ENCODE measurements at places on chromosomes 2 and 18. TPM values are rescaled to one million over a fixed set of nuclear protein-coding genes. Genes with fewer than 3 reads are reported as not detected.

The ALPP gene
- not detected for total RNA-seq

The DOK6 gene
- total RNA-seq: 1.6 TPM

The TMEM163 gene
- 15.5 TPM for total RNA-seq

The PRPF40A gene
- total RNA-seq: 90.8 TPM

The GAREM2 gene
- total RNA-seq: 1.7 TPM

The SLC16A14 gene
- 9.5 TPM for total RNA-seq

The UPP2 gene
- total RNA-seq: 0.18 TPM

The CNDP1 gene
- not detected for total RNA-seq

The POTEJ gene
- total RNA-seq: not detected

The ORMDL1 gene
- total RNA-seq: 39.9 TPM

The ARHGAP15 gene
- 4.8 TPM for total RNA-seq

The TUBA4B gene
- total RNA-seq: not detected

The DYSF gene
- 19.4 TPM for total RNA-seq

The ZNF516 gene
- total RNA-seq: 34.2 TPM

The XIRP2 gene
- not detected for total RNA-seq

The AQP12A gene
- not detected for total RNA-seq

The PTPN18 gene
- total RNA-seq: 34.3 TPM

The RBKS gene
- 25.9 TPM for total RNA-seq

The PDE1A gene
- total RNA-seq: 11.3 TPM

The CFAP65 gene
- total RNA-seq: not detected

The CENPA gene
- total RNA-seq: 1.3 TPM

The NYAP2 gene
- total RNA-seq: not detected
